ENCODE measurements at places on chromosomes 16 and 17.

DNA sequence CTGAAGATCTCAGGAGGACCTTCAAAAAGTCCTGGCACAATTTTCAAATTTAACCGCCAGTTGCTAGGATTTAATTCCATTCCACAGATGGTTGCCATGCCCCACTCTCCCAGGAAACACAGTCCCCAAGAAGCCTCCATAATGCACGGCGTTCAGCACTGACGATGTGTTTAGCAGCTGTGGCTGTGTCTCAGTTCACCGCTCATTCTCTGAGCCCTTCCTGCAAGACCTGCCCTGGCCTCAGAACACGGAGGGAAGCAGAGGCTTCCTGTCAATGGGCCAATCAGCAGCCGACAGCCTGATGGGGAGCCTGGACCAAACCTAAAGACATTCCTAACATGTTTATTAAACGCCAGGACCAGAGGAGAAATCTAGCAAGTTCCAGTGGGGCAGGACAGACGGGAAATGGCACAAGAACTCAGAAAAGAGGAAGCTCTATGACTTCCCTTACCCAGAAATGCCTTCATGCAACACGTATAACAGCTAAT is 4.9 kb downstream of the MYLK3 start:
- no peak for DNase-seq

GRCh38 chr16:3256866-3257465 is 533 bp upstream of the MEFV start:
- no peak for DNase-seq

GRCh38 chr17:79470754-79471153 is 140.1 kb downstream of the RBFOX3 start:
- DNase-seq: no peak

GRCh38 chr16:87919681-87919994 is 16.7 kb downstream of the CA5A start:
- DNase-seq: no peak

GRCh38 chr17:79361873-79362771 is 248.7 kb downstream of the RBFOX3 start:
- DNase-seq: no peak

DNA sequence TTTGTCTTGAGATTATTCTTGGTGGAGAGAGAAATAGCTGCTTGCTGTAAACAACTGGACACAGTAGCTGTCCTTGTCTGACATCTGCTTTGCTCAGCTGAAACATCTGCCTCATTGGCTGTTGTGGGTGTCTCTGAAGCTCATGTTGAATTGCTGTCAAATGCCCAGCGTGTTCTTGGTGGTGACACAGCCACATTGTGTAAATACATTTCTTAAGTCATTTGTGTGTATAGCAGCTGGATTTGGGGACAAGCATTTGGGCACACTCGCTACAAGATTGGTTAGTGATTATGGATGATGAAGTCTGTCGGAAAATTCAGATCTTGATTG is 5.3 kb downstream of the FAM234A start:
- no peak for DNase-seq

All from NCI-H146 (cell line).